ENCODE measurements at places on chromosomes 6 and 20. TPM values are rescaled to one million over a fixed set of nuclear protein-coding genes. Genes with fewer than 3 reads are reported as not detected.

The WFDC12 gene
- not detected for total RNA-seq

The HLA-DOA gene
- total RNA-seq: 10.4 TPM

- no peak for DNase-seq
- H3K36me3 ChIP-seq: no peaks in the 10 kb centered on the region
- H3K4me1 ChIP-seq: no peaks in the 10 kb centered on the region
- H3K27ac ChIP-seq: no peak overlapping the region
Measured at GRCh38 chr20:10519361-10520046, 84.4 kb downstream of the SLX4IP start.

- no peaks in the 10 kb centered on the region for H3K36me3 ChIP-seq
- H3K4me3 ChIP-seq: no peak overlapping the region
- H3K4me1 ChIP-seq: no peaks in the 10 kb centered on the region
- no peak for DNase-seq
- no peaks in the 10 kb centered on the region for H3K27me3 ChIP-seq
Measured at GRCh38 chr6:140718021-140718420, 1343.6 kb upstream of the CITED2 start.

GRCh38 chr6:43932259-43933147, 162.5 kb downstream of the VEGFA start:
- peak; percentile 1 for DNase-seq
- no peak overlapping the region for H3K27ac ChIP-seq
- no peaks in the 10 kb centered on the region for H3K36me3 ChIP-seq
- H3K27me3 ChIP-seq: no peaks in the 10 kb centered on the region
- H3K4me1 ChIP-seq: no peaks in the 10 kb centered on the region
- H3K4me3 ChIP-seq: no peak overlapping the region

DNA sequence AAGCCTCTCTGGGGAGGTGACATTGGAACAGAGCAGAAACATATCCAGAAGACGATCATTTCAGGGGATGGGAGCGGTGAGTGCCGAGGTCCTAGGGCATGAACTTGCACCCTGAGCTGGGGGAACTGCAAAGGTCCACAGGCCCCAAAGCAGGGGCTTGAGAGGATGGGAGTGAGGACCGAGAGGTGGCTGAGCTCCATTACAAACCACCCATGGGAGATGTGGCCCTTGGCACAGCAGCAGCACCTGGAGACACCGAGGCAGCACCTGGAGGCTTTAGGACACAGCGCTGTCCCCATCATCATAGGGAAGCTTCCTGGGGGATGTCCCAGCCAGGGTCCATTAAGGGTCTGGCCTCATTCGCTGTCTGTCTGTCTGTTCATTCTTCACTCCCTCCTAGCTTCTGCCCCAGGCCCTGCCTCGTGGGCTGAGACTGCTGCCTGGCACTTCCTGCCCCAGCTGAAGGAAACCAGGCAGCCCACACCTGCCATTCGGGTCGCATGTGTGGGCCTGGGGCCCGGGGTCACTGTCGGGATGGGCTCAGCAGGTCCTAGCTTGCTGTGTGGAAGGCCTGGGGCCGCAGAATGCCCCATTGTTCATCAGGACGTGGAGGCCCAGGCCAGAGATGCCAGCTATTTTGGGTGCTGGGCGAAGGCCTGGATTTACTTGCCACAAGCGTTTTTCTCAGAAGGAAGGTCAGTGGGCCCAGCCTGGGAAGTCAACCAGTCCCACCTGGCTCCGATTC, 42.8 kb upstream of the STX16 start:
- DNase-seq: peak; percentile 17
- no peaks in the 10 kb centered on the region for H3K36me3 ChIP-seq
- no peaks in the 10 kb centered on the region for H3K27me3 ChIP-seq
- no peak overlapping the region for H3K4me3 ChIP-seq
- no peaks in the 10 kb centered on the region for H3K4me1 ChIP-seq

DNA sequence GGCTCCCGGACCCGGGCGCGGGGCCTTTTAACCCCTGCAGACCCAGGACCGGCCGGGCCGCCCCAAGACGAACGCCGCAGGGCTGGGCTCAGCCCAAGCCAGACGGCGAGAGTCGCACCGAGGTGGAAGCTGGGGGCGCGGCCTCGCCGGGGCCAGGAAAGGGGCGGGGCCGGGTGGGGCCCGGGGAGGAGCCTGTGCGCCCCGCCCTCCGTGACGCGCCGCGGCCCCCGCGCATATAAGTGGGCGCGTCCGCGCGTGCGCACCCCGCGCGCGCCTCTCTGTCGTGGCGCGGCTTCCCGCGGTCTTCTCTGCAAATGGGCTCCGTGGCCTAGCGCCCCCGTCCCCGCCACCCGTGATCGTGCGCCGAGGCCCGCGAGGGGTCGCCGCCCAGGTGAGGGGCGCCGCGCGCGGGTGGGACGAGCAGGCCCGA, at the start of gene PPDPF:
TSS of gene PPDPF (plus strand) at position 262 of the 430 bp plus-strand sequence. CDS start 544 bp downstream, outside the sequence.
- H3K4me1 ChIP-seq: no peaks in the 10 kb centered on the region
- H3K4me3 ChIP-seq: peak within 1 kb of the TSS; percentile 78
- peak within 1 kb of the TSS; percentile 55 for H3K27ac ChIP-seq
- no peaks in the 10 kb centered on the region for H3K36me3 ChIP-seq
- DNase-seq: peak; percentile 87

GRCh38 chr6:170006900-170007467, 255.6 kb downstream of the ERMARD start:
- no peaks in the 10 kb centered on the region for H3K27me3 ChIP-seq
- H3K36me3 ChIP-seq: no peaks in the 10 kb centered on the region
- no peak overlapping the region for H3K4me3 ChIP-seq
- H3K27ac ChIP-seq: no peak overlapping the region
- DNase-seq: peak; percentile 62

GRCh38 chr20:53763707-53764414, 170.2 kb upstream of the ZNF217 start:
- H3K36me3 ChIP-seq: no peaks in the 10 kb centered on the region
- no peaks in the 10 kb centered on the region for H3K4me1 ChIP-seq
- H3K27me3 ChIP-seq: no peaks in the 10 kb centered on the region
- H3K27ac ChIP-seq: no peak overlapping the region
- H3K4me3 ChIP-seq: no peak overlapping the region

Data from aorta (tissue), 5 donors.